Renal cortex interstitium (tissue), 15 donors: ENCODE measurements at places on chromosomes 3 and 15. TPM values are rescaled to one million over a fixed set of nuclear protein-coding genes. Genes with fewer than 3 reads are reported as not detected.
A peak's percentile ranks its signal among the peaks of the same experiment; 100 is the strongest.

The TMOD3 gene
- 48.3 TPM for polyA plus RNA-seq

The FOXB1 gene
- polyA plus RNA-seq, result 0.06 TPM

The DNAH12 gene
- polyA plus RNA-seq, result 1.7 TPM

The CYP8B1 gene
- polyA plus RNA-seq, result 0.95 TPM

The TM4SF18 gene
- 23.1 TPM for polyA plus RNA-seq

The DPPA2 gene
- polyA plus RNA-seq, result 0.92 TPM

The GABRA5 gene
- polyA plus RNA-seq, result 0.30 TPM

The ZMYND10 gene
- polyA plus RNA-seq, result 3.9 TPM

The LYZL4 gene
- polyA plus RNA-seq, result not detected

The SOX2 gene
- 0.27 TPM for polyA plus RNA-seq

The SCAANT1 gene
- polyA plus RNA-seq, result 0.89 TPM

The ZNF80 gene
- polyA plus RNA-seq, result not detected

The TIMP4 gene
- polyA plus RNA-seq, result 0.90 TPM

The CPLX3 gene
- not detected for polyA plus RNA-seq

The SEMA3F gene
- 57.6 TPM for polyA plus RNA-seq

The KBTBD13 gene
- 0.12 TPM for polyA plus RNA-seq

The COL8A1 gene
- polyA plus RNA-seq, result 7.9 TPM

GRCh38 chr15:38085931-38086568, 151.6 kb downstream of the TMCO5A start:
- DNase-seq, result no peak

DNA sequence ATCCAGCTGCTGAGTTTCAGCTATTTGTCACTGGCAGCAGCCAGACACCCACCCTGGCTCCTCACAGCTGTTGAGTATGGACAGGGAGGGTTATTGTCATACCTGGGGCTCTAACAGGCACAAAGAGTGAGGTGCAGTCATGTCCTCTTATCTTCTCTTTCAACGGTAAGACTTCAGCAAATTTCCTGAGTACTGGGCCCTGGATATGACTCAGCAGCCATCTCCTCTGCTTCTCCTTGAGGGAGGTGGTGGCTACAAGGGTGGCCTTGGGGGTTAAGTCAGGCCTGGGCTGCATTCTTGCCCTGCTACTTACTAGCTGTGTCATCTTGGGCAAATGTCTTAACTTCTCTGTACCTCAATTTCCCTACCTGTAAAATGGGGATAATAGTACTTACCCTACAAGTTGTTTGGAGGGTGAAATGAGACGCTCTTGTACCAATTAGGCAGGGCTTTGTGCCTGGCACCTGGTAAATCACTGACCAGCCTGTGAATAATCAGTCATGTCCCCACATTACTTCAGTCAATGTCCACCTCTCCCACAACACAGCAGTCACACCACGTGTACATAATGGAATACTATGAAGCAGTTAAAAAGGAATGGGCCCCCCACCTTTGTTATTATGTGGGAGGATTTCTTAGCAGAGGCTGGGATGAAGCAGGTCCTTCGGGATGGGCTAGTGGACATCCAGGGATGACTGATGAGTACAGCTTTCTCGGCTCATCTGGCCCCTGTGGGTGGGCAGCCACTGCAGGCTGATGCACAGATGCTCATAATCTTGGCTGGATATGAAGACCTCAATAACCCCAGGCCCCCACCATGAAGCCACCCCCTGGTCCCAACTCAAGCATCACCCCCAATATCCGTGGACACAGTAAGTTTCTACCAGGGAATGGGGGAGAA, 528.8 kb downstream of the SHQ1 start:
- no peak for DNase-seq

DNA sequence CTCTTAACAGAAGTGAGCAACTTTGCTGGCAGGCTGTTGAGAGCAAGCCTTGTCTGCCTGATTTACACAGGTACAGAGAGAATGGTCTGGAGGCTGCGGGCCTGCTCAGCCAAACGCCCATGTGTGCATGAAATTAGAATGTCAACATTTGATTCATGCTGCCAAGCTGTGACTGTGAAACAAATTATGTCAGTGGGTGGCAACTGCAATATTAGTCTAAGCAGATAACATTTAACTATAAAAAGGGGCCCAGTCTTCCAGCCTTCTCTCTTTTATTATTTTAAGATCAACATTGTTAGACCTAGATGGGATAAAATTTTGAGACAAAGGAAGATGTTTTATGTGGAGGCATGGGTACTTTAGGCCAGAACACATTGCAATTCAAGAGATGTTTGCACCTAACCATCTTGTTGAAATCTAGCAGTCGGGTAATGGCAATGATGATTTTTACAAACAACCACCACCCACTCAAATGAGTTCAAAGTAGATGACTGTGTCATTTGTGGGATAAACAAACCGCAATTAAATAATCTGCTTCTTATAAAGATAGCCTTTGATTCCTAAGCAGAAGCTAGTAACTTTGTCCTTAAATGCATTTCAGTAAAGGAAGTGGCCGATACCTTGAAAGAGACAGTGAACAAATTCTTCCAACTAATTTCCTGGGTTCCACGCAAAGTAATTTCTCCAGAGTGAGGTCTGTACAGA, 70.2 kb downstream of the FOXB1 start:
- DNase-seq, result no peak

GRCh38 chr15:76935620-76936019, 4.1 kb downstream of the RCN2 start:
- DNase-seq, result no peak

DNA sequence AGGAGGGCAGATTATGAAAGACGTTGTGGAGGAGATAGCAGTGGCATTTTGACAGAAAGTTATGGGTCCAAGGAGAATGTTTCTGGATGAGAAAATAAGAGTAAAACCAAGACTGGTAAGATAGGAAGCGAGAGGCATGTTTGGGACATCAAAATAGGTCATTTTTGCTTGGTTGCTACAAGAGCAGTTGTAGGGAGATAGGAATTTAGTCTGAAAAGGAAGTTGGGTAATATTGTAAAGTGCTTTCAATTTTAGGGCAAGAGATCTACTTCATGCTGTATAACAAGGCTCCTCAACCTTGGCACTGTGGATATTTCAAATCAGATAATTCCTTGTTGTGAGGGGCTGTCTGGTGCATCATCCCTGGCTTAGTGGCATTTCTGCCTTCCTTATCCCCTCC, 118.0 kb upstream of the DPH6 start:
- no peak for DNase-seq

- no peak for DNase-seq
Measured at GRCh38 chr3:31349001-31349748, 183.6 kb upstream of the STT3B start.

GRCh38 chr15:98787194-98787593, 138.9 kb downstream of the IGF1R start:
- DNase-seq, result no peak

GRCh38 chr15:77710206-77710605, 77.5 kb upstream of the LINGO1 start:
- DNase-seq, result no peak

- DNase-seq, result no peak
Measured at GRCh38 chr15:69713726-69714559, 261.3 kb downstream of the RPLP1 start.

DNA sequence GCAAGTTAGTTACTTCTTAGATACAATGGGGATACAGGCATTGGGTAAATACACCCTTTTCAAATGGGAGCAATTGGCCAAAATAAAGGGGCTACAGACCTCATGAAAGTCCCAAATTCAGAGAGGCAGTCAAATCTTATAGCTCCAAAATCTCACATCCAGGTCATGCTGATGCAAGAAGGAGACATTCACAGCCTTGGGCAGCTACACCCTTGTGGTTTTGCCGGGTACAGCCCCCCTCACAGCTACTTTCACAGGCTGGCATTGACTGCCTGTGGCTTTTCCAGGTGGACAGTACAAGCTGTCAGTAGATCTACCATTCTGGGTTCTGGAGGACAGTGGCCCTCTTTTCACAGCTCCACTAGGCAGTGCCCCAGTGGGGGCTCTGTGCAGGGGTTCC, 17.5 kb upstream of the PLSCR1 start:
- no peak for DNase-seq

DNA sequence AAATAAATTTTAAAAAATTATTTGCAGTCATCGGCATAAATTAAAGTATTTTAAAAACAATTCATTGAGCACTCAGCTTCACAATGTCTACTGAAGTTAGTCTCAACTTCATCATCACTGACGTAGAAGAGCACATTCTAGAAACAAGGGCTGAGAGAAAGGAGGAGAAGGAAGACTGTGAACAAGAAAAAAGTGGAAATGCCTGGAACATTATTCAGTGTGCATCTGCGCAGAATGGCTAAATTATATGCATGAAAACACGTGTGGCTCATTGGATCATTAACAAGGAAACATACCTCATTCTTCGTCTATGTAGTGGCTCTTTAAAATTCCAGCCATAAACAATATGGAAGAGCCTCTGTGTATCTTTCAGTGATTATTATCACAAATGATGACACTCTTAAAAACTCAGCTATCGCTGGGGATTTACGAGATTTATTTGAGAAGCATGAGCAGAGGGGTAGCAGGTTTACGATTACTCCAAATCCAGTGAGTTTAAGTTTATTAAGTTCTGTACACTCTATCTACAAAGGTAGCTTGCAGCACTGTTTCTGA, 404.2 kb upstream of the CDIN1 start:
- no peak for DNase-seq

DNA sequence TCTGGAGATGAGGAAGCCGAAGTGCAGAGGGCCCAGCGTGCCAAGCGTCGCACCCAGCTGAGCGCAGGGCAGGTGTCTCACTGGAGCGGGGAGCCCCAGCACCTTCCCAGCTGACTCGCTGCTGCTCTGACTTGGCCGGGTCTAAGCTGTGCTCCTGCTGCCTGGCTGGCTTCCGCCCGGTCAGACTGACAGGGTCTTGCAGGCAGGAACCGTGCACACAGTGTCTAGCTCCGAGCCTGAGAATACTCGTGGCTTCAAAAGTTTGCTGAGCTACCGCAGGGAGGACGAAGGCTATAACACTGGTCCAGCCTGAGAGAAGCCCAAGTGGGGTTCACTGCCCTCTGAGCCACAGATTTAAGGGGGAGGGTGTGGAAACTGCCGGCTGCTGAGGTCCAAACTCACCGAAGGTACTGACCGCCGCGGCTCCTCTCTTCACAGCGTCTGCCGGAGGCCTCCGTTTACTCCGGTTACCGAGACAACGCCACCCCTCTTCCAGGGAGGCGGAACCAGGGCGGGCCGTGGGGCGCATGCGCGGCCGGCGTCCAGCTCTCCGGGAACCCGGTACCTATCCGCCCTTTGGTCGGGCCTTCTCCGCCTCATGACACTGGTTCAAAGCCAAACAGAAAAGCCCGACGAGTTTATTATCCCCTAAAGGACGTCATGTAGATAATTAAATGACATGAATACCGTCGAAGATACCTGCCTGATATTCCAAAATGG, at the start of gene CFAP44:
Gene CFAP44 (minus strand): TSS at position 443 of the 720 bp plus-strand sequence. CDS start 7,829 bp downstream, outside the sequence.
- DNase-seq, result peak; percentile 81
